NCI-H2171 (cell line): ENCODE measurements at places on chromosomes 7 and 10.

DNA sequence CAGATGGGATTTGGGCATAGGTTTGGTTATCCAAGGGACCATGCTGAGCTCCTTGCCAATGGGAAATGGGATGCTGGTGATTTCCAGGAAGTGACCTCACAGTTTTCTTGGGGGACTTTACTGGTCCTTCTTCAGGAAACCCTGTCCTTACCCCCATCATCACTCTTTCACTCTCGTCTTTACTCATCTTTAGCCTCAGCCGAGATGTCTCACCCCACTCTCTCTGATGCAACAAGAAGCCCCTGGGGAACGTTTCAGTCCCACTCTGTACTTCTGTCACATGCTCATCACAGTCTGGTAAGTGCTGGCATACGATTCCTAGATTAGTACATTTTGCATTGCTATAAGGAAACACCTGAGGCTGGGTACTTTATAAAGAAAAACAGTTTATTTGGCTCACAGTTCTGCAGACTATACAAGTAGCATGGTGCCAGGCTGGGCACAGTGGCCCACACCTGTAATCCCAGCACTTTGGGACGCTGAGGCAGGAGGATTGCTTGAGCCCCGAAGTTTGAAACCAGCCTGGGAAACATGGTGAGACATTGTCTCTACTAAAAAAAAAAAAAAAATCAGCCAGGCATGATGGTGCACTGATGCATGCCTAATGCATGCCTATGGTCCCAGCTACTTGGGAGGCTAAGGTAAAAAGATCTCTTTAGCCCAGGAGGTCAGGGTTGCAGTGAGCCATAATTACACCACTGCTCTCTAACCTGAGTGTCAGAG, 63.5 kb upstream of the VKORC1L1 start:
- no peak for DNase-seq

- no peak for DNase-seq
These were observed 29.7 kb downstream of the GNA12 start for GRCh38 chr7:2814186-2814945.

GRCh38 chr10:62373995-62374861, at the start of gene ZNF365:
TSS of gene ZNF365 (plus strand) at chr10:62374369. CDS start at chr10:62376194, 1,825 bp downstream.
- DNase-seq: peak; percentile 5

DNA sequence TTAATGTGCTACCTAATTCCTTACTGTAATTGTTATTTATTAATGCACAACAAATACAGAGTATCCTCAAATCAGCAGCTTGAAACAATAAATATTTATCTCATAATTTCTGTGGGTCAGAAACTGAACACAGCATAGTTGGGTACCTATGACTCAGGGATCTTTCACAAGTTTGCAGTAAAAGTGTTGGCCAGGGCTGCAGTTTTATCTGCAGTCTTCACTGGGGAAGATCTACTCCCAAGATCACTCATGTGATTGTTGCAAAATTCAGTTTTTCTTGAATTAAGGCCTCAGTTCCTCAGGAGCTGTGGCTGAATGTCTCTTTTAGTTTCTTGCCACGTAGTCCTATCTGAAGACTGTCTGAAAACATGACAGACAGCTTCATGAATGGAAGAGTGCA, 237.8 kb downstream of the ZWINT start:
- DNase-seq: no peak

DNA sequence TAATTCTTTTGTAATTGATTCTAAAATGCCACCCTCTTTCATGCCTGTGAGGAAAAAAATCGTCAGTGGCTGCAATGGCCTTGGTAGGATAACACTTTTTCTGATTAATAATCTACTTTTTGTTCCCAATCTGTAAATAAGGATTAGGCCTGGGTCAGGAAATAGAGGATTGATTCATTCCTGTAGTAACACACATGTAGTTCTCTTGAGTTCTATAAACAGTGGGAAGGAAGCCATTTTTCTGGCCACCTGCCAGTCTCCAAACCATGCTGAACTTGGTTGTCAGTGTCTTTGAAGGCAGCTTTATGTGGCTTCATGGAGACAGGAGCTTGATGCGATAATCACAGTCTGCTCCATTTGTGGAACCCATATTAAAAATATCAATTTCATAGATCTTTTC, 169.3 kb upstream of the NFE2L3 start:
- no peak for DNase-seq

DNA sequence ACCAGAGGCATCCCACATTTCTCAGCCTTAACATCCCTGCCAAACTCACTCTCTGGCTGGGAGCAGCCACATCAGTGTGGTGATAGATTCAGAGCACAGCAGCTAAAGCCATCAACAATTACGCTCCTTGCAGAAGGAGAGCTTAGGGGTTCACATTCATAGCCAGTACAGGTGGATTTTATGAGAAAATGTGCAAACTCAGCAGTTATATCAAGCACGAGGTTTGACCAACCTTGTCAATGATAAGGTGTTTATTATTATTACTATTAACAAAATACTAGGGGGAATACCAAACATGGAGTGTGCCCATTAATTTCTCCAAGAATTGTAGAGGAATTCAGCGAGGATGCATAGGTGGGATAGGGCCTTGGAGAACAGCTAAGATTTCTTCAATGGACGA, 362.3 kb downstream of the WDR11 start:
- DNase-seq: no peak

- no peak for DNase-seq
These were observed 69.8 kb downstream of the SRI start for GRCh38 chr7:88150033-88150432.

GRCh38 chr7:72337390-72338167, 74.6 kb downstream of the CALN1 start:
- DNase-seq: peak; percentile 47

- no peak for DNase-seq
These were observed 78.0 kb upstream of the ANKRD1 start for GRCh38 chr10:90998733-90999511.

DNA sequence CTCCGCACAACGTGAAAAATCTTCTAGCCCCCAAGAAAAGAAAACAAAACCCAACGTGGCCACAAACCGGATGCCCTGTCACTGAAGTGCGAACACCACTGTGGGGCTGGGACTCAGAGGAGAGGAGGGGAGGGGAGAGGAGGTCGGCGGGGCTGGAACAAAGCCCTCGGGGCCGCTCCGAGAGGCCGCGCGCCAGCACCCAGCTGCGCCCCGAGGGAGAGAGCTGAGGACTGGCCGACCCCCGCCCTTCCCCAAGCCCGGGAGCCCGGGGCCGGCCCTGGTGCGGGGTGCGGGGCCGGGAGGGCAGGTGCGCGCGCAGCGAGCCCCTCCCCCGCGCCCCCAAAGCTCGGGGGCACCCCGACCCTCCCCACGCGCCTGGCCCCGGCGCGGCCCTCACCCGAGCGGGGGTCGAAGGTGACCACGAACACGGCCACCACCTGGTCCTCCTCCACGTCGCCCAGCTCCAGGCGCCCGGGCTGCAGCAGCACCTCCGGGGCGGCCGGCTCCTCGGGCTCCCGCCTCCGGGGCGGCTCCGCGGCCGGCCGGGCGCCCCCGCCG, 398 bp downstream of the DENND11 start:
- peak; percentile 34 for DNase-seq

- DNase-seq: peak; percentile 73
These were observed 29.8 kb upstream of the ING3 start for GRCh38 chr7:120920591-120921274.

DNA sequence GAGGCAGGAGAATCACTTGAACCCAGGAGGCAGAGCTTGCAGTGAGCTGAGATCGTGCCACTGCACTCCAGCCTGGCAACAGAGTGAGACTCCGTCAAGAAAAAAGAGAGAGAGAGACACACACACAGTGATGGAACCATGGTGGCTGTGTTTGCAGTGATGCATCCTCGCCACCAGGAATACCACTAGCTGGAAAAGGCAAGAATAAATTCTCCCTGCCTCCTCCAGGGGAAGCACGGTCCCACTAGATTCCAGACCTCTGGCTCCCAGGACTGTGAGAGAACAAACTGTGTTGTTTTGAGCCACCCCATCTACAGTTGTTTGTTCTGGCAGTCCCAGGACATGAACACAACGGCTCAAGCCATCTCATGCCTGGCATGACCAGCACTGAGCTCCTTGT, 320.3 kb upstream of the FOXK1 start:
- DNase-seq: no peak

DNA sequence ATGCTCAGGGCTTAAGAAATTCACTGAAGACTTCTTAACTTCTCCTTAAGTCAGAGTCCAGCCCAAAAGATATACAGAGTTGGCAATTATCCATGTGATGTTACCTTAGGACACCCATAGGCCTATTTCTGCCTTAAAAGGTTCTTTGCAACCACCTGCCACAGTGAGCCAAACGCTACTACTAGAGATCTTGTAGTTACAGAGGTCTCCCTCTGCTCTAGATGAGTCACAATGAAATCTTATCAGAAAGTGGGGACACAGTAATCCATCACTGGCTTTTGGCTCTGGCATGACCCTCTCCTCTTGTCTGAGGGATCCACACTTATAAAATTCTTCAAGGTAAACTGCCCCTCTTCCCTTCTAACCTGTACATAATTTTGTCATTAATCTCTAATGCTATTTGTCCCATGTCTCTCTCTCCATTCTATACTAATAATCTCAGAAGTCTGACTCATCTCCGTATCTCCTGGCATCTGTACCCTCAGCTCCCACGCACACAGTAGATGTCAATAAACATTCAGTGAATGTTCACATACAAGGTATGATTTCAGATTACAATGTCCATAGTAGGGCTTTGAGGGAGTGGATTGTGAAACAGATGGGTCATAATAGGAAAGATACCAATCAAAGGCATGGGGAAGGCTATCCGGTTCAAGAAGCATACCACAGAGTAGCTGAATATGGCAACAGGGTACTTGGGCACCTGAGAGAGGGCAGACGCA, 112.1 kb downstream of the SGMS1 start:
- DNase-seq: no peak

GRCh38 chr10:21184216-21184615, 287.1 kb upstream of the NEBL start:
- DNase-seq: peak; percentile 11

- no peak for DNase-seq
These were observed 99.5 kb downstream of the ELFN1 start for GRCh38 chr7:1769286-1770200.

- no peak for DNase-seq
These were observed 860 bp upstream of the WDR86 start for GRCh38 chr7:151410405-151411390.

DNA sequence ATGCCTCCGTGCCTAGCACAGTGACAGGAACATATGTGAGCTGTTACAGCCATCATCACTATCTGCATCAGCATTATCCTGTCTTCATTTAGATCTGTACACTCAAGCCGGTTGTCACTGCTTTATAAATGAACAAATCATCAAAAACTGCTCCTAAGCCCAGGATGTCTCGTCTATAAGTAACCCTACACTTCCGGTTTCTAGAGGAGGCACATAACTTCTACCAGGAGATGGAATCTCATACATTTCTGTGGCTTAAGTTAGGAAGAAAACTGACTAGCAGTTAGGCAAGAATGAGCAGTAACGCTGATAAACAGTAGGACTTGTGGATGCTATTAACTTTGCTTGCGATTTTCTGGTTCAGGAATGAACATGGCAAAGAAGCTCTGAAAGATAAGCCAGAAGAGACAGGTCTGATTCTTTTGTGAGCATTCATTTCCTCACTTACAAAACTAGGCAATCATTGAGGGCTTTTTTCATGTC, 1199.2 kb downstream of the SORCS3 start:
- DNase-seq: no peak

GRCh38 chr7:108178398-108178797, 48.2 kb upstream of the LAMB4 start:
- DNase-seq: peak; percentile 53

DNA sequence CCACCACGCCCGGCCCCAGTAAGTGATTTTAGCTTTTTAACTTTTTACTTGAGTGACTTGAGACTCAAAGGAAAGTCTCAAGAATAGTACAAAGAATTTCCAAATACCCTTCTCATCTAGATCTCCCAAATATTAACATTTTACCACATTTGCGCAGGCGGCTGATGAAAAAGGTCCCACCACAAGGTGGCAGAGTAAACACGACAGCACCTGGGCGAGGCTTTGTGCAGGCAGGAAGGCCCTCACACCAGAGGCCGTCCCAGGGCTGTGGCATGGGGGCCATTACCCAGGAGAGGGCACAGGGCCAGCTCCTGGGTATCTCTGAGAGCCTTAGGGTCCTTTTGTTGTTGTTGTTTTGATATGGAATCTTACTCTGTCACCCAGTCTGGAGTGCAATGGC, 50.0 kb upstream of the WIPI2 start:
- DNase-seq: no peak

GRCh38 chr7:3895341-3896116, 594.5 kb downstream of the SDK1 start:
- DNase-seq: no peak

GRCh38 chr7:28556025-28556424, 143.7 kb downstream of the CREB5 start:
- DNase-seq: no peak

- no peak for DNase-seq
These were observed 60.9 kb downstream of the TMEM270 start for GRCh38 chr7:73921623-73922528.

DNA sequence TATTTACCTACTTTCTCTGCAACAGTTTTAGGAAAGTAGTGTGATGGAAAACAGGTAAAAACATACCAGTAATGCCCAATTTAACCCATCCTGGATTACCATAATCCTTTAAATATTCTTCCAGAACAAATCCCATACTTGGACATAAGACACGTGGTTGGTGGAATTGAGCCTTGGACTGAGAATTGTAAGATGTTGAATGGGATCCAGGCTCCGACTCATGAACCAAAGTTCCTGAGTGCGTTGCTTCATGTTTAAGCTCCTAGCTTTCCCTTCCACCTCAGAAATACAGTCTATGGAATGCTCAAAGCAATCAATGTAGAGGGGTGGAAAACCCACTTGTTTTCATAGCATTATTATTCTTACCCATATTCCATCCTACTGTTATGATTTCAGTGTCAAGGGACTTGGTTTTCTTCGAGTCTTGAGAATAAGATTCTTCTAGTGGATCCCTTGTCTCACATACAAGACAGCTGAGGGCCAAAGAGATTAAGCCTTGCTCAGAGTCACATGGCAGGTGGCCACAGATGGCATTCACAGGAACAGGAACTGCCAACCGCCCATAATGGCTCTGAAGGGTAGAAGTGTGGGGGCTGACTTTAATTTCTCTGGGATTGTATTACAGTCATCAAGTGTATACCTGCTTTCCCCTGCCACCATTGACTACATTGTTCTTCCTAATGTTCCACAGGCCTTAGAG, 171.2 kb downstream of the GFRA1 start:
- peak; percentile 50 for DNase-seq

GRCh38 chr7:106041140-106041717, 70.9 kb downstream of the SYPL1 start:
- no peak for DNase-seq

- DNase-seq: no peak
These were observed 133.8 kb upstream of the ZNF92 start for GRCh38 chr7:65239707-65240352.

- DNase-seq: no peak
These were observed 44.8 kb downstream of the MYOF start for GRCh38 chr10:93437086-93437945.

- DNase-seq: no peak
These were observed 163.3 kb downstream of the SVIL start for GRCh38 chr10:29471544-29471859.
